ENCODE measurements at places on chromosomes 2 and 18. TPM values are rescaled to one million over a fixed set of nuclear protein-coding genes. Genes with fewer than 3 reads are reported as not detected.

- no peak for DNase-seq
Measured at GRCh38 chr2:100924520-100925451, 77.3 kb upstream of the RPL31 start.

- DNase-seq = no peak
Measured at GRCh38 chr2:42900289-42900891, 108.0 kb upstream of the HAAO start.

Gene CCBE1
- total RNA-seq = 3.9 TPM

GRCh38 chr18:46338205-46338604 is 234.0 kb downstream of the HAUS1 start:
- DNase-seq = no peak

GRCh38 chr2:176637486-176638166 is 368.4 kb downstream of the MTX2 start:
- DNase-seq = peak; percentile 59

DNA sequence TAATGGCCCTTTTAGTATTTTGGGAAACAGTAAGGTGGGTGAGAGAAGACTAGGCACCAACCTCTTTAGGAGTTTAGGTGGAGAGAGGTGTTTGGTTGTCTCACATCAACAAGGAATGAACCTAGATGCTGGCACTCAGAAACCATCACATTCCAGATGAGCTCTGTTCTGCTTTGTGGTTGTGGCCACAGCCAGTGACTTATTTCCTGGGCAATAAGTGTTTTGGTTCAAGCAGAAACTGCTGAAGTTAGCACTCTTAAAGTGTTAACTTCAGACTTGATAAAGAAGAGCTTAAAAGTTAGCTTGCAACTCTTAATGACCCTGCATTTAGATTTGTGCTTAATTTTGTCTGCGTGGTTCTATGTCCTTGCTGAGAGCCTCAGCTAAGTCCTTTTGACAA is 929.2 kb downstream of the SLC4A3 start:
- DNase-seq = no peak

Gene SNRNP200
- total RNA-seq = 50.1 TPM

- no peak for DNase-seq
Measured at GRCh38 chr2:28649481-28650265, 102.0 kb upstream of the PPP1CB start.

Gene RAB6C
- 0.22 TPM for total RNA-seq

DNA sequence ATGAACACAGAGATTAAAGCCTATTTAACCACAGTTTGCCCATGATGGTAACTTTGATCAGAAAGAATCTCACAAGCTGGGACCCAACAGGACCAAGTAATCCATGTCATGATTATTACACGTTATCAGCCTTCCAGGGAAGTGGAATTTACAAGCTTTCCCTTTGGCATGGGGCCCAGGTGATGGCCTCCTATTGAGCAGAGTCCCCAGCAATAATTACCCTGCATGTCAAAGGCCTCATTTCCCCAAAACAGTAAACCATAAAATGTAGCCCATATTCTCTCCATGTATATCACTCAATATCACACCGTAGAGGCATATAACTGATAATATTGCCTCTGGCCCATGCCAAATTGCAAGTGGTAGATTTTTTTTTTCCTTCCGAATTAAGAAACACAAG is 38.9 kb downstream of the PRKRA start:
- DNase-seq = no peak

- DNase-seq = peak; percentile 92
Measured at GRCh38 chr2:96907115-96908041, 37.5 kb upstream of the SEMA4C start.

Data from Right ventricle myocardium superior (tissue), 1 donor.